ENCODE measurements at places on chromosomes 4 and X.
A peak's percentile ranks its signal among the peaks of the same experiment; 100 is the strongest.

DNA sequence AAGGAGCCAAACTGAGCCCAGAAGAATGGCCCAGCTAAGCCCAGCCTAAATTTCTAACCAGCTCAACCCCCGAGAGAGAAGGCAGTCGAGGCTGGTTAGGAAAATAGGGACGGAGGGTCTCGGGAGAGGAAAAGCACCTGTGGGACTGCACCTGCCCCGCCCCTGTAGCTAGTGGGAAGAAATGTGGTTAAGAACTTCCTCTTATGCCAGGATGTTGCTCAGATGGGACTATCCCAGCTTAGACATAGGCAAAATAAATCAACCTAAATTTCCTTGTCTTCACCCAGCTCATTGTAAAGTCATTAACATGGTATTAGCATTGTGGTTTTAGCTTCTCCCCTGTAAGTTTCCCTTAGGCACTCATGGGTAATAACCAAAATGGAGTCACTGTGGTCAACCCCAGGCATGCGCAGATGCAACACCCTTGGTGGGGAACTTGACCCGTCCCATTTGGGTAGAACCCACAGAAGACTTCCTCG is 86.8 kb downstream of the ZNF718 start:
- DNase-seq: no peak

DNA sequence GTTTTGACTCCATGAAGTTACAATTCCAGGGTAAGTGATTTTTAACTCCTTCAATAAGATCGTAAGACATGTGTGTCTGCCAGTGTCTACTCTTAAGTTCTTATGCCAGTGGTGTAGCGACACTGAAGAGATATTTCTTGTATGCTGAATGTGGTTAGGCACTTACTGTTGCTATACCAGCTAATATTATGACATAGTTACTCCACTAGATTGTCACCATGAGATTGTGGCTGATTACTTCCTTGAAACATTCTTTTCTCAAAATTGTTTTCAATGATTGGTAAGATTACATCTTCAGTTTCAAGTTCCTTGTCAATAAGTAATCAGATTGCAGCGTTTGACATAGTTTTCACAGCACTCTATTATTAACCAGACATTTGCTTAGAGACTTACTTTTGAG is 60.6 kb upstream of the PAGE5 start:
- no peak for DNase-seq

DNA sequence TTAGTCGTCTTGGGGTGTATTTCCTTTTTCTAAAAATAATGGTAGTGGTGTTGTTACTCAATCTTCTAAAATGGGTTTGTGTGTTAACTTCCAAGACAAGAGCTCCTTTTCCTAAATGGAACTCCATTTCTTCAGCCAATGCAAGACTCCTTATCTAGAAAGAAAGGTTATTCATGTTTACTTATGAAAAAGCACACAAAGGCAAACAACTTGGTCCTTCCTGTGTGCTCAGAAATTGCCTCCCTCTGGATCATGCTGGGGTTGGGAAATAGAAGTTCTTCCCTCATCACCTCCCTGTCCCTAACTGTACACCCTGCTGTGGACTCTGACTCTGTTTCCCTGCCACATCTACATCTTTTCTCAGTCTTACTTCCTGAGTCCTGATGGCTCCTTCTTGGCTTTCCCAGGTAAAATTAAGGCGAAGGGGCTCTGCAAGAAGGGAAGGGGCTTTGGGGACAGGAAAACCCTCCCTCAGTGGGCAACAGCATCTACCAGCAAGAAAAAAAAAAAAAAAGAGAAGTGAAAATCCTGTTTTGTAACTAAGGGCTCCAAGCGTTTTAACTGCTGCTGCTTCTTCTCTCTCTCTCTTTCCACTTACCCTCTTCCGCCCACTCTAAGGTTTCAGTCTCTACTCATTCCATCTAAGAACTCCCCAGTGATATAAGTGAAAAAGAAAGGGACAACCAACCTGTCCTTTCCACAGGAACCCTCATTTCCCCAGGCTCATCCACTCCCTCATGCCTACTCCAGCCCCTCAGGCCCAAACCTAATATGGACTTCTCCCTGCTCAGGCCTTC is 19.8 kb upstream of the TASL start:
- no peak for DNase-seq

- DNase-seq: no peak
Measured at GRCh38 chr4:6516762-6517161, 44.3 kb upstream of the PPP2R2C start.

- DNase-seq: no peak
Measured at GRCh38 chr4:145014365-145014764, 83.6 kb downstream of the ANAPC10 start.

DNA sequence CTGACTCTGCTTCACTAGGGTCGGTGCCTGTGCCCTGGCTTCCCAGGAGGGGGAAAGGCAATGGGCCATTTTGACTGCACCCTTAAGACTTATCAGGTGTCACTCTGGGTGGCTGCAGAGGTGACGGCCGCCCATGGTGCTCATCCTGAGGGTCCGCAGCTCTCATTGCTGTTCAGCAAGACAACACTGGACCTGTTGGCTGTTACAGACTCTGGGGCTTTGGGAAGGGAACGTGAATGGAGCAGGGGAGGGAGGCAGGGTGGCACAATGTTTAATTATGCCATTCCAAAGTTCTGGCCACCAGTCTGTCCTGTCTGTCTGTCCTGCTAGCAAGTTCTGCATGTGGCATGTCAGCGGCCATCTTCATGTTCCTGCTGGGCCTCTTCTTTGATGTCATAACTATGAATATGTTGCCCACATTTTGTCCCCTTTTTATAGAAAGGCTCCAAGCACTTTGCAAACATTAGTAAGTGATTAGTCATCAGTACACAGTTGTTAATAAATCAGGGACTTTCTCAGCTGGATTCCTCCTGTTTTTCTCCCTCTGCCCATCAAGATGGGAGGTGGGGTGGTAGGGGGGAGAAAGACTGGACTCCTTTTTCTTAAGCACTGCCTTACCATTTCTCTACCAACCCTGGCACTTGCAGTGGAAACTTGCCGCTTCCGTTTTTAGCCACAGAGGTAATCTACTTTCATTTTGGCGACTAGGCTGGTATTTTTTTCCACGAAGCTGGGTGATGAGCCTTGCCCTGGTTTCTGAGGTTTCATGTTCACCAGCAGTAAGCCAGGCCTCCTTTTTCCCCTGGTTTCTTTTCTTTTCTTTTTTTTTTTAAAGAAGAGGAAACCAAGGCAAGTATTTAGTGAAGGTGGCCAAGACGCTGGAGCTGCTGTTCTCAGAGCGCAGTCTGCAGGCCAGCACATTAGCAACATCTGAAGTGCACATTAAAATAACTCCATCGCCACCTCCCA is 88.6 kb upstream of the TRIM2 start:
- peak; percentile 43 for DNase-seq

DNA sequence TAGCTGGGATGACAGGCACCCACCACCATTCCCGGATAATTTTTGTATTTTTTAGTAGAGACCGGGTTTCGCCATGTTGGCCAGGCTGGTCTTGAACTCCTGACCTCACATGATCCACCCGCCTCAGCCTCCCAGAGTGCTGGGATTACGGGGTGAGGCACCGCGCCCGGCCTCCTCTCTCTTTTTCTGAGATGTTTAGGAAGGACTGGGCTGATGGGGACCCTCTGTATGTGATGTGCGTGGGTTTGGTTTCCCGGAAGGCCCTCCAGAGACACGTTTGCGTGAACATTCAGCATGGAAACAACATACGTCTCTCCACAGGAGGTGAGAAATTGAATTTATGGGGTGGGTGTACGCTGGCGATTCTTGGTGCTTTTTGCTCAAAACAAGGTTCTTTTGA is 18.6 kb downstream of the SHOX start:
- no peak for DNase-seq

GRCh38 chr4:118941799-118942198 is 53.1 kb downstream of the SYNPO2 start:
- DNase-seq: no peak

- DNase-seq: no peak
Measured at GRCh38 chr4:5982156-5982973, 35.9 kb downstream of the C4orf50 start.

DNA sequence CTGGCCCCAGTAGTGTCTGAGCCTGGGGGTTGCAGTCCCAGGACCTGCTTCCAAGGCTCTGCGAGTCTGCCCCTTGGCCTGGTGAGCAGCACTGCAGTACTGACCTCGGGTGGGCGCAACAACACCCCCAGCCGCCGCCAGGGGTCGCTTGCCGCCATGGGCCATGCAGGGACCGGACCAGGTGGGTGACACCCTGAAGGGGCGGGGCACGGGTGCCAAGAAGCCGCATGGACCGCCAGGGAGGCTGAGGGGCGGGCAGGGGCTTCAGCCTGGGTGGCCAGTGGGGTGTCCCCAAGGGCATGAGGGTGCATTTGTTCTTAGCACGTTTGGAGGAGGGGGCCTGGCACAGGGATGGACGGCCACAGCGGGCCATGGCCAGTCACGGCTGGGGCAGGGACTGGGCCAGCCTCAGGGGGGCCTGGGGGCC is 25.0 kb downstream of the TACC3 start:
- peak; percentile 64 for DNase-seq

DNA sequence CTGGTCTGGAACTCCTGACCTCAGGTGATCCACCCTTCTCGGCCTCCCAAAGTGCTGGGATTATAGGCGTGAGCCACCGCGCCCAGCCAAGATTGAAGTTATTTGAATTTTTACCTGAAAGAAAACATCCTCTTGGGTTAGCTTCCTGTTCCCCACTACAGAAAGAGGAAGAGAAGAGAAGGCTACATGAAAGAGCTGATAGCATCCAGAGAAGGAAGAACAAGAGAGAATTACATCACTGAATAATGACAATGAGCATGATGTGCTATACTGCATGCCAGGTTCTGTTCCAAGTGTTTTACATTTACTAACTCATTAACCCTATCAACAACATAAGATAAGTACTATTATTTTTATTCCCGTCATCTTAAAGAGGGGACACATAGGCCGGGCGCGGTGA is 11.5 kb upstream of the TBC1D1 start:
- no peak for DNase-seq

Measured in prostate gland (tissue), 2 donors.